ENCODE measurements at places on chromosomes 13 and 19.

DNA sequence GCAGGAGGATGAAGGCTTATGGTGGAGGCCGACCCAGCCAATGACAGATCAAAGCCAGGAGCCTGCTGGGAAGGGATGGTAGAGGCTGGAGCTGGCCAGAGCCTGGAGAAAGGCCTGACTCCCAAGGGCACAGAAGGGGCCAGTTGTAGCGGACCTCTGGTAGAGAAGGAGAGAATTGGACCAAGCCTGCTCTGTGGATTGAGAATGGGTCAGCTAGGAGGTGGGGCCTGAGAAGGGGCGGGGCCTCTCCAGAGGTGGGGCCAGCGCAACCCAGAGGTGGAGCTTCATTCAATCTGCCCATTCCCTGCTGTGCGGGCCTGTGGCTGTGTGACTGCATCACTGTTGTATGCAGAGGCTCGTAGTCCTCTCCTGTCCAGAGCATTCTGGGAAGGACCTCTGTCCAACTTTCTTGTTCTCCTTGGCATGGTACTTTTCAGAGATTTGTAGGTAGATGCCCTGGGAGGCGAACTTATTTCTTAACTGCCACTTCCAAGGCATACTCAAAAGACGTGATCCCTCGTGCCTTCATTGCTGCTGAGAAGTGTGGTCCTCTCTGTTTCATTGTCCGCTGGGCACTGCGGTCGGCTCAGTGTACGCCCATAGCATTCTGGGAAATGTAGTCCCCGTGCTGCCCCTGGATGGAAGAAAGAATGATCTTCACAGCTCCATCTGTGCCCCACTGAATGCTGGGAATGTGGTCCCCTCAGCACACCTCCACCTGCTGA is 6.7 kb downstream of the GRIN2D start:
- no peak for DNase-seq

- no peak for DNase-seq
Observed at GRCh38 chr19:51076631-51077213, 6.0 kb downstream of the KLK14 start.

- DNase-seq = no peak
Observed at GRCh38 chr13:98172590-98173422, 4.3 kb downstream of the RNF113B start.

GRCh38 chr19:47623921-47624391 is 15.0 kb downstream of the BICRA start:
- no peak for DNase-seq

DNA sequence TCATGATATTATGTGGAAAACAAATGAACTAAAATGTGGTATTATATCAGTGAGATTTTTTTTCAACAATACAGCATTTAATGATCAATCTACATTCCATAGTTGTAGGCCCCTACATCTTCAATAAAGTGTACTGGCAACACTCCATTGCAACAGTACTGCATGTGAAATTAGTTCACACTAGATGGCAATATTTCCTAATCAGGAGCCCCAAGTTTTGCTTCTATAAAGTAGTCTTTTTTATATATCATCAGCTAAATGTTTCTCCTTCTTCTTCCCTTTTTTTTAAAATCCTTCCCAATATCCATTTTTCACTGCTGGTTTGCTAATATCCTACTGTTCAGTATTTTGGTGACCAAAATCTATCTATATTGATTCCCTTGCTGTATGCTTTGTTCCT is 528.3 kb upstream of the ATXN8OS start:
- no peak for DNase-seq

GRCh38 chr13:111541752-111542529 is 221.5 kb downstream of the TEX29 start:
- no peak for DNase-seq
